Kidney tubule cell (primary cell): ENCODE measurements at places on chromosomes 1 and 21.

DNA sequence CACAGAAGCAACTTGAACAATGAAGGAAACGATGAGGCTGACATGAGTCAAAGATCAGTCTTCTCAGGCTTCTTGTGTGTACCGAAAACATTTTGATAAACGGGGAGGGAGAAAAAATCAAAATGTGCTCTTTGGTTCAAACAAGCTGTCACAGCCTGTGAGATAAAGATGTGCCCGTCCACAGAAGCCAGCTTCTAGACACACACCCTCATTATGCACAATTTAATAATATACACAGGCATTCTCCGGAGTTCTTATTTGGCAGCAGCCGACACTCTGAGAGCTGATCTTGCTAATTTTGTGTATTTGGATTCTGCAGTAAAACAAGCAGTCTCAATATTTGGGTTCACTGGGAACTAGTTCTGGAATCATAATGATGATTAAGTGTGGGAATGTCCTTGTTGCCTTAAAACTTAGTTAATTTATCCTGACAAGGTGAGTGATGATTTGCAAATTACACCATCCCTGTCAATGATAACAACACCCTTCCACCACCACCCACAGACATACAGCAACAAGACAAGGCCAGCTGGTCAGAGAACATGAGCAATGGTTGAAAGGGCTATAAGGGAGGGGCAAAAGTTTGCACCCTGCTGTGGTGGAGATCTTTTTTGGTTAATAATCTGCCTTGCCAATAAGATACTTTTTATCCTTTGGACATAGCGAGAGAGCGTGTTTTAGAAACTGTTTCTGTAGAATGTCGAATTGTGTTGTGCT is 269.9 kb upstream of the KIAA0040 start:
- no peak for DNase-seq

- no peak for DNase-seq
Observed at GRCh38 chr1:227892489-227893299, 55.0 kb downstream of the WNT9A start.

GRCh38 chr21:38171723-38172344 is 85.0 kb upstream of the KCNJ15 start:
- peak; percentile 92 for DNase-seq

GRCh38 chr1:21068937-21069336 is 107.8 kb downstream of the EIF4G3 start:
- no peak for DNase-seq

- no peak for DNase-seq
Observed at GRCh38 chr1:40095806-40096205, 1.2 kb downstream of the PPT1 start.

DNA sequence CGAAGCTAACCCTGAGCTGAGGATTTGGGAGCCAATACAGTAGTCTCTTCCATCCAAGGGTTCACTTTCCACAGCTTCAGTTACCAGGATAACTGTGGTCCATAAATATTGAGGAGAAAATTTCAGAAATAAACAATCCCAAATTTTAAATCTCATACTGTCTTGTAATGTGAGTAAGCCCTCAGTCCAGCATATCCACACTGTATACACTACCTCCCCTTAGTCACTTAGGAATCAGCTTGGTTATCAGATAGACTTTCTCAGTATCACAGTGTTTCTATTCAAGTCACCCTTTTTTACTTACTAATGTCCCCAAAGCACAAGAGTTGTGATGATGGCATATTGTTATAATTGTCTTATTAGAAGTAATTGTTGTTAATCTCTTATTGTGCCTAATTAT is 102.3 kb upstream of the GNG12 start:
- no peak for DNase-seq

DNA sequence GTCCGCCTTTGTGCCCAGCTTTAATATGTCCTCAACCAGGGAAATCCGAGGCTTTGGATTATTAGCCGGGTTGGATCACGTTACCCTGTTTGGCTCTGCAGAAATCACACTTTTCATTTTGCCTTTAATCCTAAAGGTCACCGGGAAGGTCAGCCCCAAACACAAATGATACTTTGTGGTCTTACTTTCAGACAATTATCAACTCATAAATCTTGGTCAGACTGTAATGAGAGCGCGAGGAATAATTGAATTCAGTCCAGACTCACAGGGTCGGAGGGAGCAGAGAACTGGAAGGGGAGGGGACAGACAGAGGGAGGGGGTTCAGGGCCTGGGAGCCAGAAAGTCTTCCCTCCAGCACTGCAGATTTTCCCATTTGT is 91.7 kb upstream of the NFIA start:
- no peak for DNase-seq

GRCh38 chr1:54928327-54928726 is 41.3 kb upstream of the DHCR24 start:
- DNase-seq = no peak

DNA sequence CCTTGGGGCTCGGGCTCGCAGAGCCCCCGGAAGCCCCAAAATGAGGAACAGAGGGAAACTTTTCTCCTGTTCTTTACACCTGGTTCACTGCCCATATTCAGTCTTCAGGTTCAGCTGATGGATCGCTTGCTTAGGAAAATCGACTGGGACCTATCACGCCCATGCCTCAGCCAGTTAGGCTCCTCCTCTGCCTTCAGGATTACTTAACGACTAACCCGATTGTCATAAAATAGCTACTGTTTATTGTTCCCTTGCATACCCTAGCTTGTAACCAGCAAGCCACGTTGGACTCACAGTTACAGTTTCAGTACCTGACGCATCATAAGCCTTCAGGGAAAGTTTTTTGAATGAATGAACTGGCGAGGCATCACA is 692 bp downstream of the TARDBP start:
- no peak for DNase-seq

DNA sequence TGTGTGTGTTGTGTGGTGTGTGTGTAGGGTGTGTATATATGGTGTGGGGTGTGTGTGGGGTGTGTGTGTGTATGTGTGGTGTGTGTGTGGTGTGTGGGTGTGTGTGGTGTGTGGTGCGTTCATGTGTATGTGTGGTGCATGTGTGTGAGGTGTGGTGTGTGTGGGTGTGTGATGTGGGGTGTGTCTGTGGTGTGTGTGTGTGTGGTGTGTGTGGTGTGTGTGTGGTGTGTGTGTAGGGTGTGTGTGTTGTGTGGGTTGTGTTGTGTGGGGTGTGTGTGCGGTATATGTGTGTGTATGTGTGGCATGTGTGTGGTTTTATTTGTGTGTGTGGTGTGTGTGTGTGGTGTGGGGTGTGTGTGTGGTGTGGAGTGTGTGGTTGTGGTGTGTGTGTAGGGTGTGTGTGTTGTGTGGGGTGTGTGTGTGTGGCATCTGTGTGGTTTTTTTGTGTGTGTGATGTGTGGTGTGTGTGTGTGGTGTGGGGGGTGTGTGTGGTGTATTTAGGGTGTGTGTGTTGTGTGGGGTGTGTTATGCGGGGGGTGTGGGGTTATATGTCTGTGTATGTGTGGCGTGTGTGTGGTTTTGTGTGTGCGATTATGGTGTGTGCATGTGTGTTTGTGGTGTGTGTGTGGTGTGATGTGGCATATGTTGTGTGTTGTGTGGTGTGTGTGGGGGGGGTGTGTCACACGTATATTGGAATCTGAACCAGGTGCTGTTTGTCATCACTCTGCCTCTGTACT is 17.1 kb upstream of the ZBTB21 start:
- DNase-seq = no peak

- peak; percentile 23 for DNase-seq
Observed at GRCh38 chr1:174013864-174014418, 8.2 kb downstream of the RC3H1 start.

DNA sequence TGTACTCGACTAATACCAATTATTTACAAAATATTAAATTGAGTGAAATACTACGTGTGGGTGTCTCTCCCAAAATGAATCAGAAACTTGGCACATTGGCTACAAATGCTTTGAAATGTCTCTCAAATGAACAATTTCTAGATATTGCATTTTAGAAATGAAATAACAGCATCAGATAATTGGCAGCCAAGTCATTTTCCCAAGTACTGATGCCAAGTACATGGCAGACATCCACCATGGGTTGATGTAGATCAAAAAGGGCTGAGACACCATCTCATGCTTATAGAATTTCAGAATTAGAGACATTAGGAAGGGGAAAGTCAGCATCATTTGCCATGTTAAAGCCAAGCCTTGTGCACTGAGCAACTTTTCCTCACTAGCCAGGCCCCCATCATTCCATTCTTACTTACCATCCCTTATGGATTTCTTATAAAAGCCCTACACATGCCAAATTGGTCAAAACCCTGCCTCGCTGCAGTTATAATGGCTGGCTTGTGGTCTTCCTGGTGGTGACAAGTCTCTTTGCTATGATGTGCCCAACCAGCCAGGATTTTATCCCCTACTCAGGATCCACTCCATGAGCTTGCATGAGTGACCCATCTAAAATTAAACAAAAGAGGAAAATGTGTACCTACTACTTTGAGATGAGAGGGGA is 73.1 kb downstream of the GREM2 start:
- DNase-seq = no peak

DNA sequence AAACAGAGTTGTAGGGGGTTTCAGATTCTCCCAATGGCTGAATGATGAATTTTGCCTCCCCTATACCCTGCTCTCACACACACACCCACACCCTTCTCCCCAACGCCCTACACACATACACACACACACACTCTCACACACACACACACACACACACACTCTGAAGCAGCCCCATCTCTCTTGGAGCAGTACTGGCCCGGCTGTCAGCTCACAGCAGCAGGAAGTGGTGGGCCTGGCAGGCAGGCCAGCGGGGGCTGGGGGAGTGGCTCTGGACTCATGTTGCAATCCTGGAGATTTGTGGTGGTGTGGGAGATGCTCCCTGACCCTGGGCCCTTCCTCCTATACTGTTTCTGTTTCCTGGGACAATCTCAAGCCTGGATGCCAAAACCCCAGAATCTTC is 2.2 kb downstream of the IKBKE start:
- DNase-seq = peak; percentile 75

DNA sequence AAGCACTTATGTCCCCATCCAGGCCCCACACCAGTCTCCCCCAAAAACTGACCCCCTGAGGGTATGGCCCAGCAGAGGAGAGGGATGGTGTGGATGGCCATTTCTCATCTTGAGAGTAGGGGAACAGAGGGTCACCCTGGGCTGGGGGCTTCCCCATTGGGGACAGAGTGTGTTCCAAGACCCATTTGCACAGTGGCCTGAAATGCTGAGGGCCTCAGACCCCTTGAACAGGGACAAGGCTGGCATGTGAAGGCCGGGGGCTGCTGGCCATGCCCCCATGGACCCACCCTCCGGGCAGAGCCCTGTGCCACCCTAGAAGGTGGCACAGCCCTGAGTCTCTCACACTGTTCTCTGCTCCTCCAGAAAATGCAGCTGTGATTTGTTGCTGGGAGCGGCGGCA is 8.0 kb downstream of the CTRC start:
- no peak for DNase-seq

DNA sequence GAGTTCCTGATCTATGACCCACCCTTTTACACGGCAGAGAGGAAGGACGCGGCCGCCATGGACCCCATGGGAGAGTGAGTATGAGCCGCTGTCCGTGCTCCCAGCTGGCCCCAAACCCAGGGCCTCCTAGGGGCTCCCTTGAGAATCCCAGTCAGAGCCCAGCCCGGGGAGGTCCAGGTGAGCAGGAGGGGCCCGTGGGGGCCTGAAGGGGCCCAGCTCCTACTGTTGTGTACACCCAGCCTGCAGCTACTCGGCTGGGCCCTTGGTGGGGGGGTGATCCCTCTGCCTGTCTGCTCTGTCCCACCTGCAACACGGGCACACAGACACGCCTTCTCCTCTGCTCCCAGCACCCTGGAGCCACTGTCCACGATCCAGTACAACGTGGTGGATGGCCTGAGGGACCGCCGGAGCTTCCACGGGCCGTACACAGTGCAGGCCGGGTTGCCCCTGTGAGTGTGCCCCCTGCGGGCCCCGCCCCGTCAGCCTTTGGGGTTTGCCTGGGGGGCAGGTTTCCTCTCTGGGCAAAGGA is 28.6 kb upstream of the LRRC3 start:
- DNase-seq = no peak

DNA sequence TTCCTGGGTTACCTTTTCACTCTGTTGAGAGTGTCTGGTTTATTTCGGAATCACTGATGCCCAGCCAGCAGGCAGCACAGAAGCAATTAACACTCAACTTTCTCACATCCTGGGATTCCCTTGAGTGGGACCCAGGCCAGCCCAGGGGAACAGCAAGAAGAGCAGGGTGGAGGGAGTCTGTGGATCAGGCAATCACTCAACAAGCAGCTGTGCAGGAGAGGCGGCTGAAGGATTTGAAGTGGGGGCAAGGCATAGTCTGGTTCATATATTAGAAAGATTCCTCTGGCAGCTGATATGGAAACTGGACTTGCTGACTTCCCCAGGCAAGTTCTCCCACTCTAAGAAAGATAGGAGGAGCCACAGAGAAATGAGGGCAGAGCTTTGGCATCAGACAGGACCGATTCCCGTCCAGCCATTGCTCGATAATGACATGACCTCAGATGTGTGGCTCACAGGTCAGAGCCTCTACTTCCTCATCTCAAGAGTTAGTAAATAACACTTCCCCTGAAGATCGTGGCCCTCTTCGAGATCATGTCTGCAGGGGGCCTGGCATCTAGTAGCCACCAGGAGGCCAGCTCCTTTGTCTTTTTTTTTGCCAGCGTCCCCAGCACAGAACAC is 12.4 kb downstream of the EPHA8 start:
- DNase-seq = no peak

DNA sequence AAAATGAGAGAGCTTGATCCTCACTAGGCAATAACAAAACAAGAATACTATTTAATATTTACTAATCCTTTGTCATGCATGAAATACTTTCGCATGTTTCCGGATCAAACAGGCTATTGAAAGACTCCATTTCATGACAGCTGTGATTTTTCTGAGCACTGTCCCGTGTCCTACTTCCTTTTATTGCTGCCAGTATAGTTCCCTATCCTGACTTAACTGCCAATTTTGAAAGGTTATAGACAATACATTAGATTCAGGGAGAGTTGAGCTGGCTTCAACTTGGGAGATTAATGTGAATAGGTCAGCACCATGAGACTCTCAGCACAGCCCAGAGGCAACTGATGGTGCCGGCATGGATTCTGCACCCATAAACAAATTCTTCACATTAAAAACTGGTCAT is 225.8 kb downstream of the VAV3 start:
- DNase-seq = peak; percentile 56

- DNase-seq = no peak
Observed at GRCh38 chr1:205436776-205437410, 15.0 kb upstream of the LEMD1 start.

DNA sequence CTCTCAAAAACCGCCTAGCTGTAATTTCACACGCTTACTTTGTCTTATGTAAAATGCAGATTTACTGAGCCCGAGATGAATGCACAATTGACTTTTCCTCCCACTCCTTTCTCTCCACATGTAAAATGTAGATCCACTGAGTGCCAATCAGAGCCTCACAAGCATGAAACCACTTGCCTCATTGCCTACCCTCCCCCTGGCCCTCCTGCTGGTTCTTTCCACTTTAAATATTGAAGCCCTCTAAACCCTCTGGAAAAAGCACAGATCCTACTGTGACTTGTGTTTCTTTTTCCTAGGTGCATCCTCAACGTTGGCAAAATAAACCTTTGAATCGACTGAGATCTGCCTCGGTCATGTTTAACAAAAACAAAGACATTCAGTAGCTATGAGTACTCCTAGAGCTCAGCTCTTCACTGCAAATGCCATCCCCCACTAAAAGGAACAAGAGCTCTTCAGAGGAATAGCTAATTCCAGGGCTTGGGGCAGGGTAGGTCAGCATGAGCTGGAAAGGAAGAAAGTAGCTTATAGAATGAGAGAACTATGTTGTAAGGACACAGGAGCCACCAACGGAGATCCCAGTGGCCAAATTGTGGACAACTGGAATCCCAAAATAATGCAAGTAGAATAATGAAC is 365.5 kb upstream of the RUNX1 start:
- no peak for DNase-seq
